ENCODE measurements at places on chromosomes 16 and 17.
A peak's percentile ranks its signal among the peaks of the same experiment; 100 is the strongest.

DNA sequence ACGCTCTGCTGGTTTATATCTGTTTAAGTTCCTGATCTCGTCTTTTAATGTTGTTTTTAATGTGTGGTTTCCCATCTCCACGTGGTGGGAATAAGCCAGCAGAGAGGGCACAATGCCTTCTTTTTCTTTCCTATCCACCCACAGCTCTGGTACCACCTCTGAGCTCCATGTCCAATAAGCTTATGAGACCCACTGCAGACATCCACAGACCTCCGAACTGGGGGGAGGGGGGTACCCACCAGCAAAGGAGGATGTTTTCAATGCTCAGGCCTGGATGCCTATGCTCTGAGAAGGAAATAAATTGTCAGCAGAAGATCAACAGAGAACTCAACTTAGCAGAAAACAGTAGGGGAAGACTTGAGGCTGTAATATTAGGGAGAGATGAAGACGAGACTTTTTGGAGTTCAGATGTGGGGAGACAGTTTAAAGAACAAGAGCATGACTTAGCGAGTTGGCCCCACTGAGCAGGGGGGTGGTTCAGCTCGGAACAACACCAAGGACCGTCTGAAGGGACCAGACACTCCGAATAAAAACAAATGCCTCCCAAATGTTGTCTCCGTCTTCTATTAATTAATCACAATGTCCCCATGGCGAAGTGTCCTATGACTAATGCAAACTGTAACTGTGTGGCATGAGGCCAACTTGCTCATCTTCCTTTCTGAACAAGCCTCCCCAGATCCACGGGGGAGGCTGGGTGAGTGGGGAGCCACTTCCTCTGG, 62.7 kb downstream of the GAS7 start:
- DNase-seq: no peak

- no peak for DNase-seq
These were observed 11.6 kb downstream of the CBFA2T3 start for GRCh38 chr16:88965411-88965810.

- no peak for DNase-seq
These were observed 27.8 kb downstream of the COG4 start for GRCh38 chr16:70495425-70496182.

DNA sequence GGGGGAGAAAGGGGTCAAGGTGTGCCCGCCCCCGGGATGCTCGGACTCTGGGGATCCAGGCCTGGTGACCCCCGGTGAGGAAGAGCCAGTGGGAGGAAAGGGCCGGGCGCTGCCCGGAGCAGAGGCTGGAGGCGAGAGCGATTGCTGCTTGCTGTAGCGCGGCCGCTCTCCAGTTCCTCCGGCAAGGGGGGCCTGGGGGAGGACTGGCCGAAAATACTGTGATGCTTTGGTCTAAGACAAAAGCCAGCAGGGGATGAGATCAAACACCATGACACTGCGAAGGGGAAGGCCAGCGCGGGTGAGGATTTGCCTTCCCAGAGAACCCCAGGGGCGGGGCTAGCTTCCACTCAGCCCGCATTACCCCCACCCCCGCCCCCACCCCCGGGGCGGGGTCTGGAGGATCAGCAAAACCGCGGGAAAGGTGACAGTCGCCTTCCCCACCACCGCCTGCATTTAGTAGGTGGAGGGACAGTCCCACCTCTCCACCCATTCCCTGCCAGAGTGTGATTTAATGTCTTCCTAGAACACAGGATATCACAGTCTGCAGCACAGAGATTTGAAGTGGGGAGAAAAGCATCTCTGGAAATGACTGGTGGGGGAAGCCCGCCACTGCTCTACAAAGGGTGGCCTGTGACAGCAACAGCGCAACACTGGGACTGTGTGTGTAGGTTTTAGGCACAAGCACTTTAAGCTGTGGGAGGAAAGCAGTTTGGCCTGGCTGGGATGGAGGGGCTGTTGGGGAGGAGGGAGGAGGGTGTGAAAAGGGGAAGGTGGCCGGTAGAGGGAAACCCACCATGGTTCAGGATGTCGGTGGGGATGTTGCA, 25.7 kb downstream of the MRC2 start:
- DNase-seq: peak; percentile 59

DNA sequence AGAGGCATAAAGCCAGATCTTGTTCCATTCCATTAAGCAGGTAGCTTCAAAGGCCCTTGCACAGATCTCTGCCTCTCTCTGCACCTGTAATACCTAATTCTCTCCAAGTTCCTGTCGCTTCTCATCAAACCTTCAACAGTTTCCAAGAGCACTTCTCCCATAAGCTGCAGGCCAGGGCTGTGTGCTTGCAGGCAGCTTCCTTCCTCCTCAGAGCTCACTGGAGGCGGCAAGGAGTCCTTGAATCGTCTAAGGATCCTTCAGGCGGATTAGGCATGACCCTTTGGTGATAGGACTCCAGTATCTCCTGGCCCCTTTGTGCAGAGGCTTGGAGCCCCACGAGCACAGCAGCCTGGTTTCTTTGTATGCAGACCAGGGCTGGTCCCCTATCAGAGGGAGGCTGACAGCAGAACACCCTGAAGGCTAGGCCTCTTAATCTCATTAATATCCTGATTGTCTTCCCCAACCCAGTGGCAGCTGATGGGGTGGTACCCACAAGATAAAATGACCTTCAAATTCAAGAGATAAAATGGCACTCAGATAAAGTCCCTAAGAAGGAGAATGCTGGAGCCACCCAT, 19.8 kb downstream of the HNF1B start:
- DNase-seq: no peak

DNA sequence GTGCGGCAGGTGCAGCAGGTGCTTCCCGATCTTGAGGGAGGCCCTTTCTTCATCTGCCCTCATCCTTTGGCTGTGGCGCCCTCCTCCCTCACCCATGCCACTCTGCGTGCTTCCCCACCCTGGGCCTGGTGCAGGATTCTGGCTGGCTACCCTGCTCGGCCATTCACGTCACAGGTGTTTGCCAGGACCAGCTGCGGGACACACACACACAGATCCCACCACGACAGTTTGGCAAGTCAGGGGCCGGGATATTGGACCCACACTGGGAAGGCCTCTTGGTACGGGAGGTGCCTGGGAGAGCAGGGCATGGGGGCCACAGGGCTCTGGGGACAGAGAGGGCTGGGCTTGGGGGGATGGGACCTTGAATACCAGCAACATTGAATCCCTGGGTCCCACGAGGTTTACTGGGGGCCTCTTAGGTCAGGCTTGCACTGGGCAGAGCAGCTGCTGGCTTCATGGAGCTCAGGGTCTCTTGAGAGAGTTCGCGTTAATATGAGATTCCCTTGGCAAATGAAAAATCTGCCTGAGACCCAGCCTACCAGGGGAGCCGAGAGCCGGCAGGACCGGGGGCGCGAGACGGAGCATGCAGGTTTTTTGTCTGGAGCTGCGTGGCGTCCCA, 15.1 kb downstream of the ADCY7 start:
- DNase-seq: no peak

- DNase-seq: no peak
These were observed 98.0 kb downstream of the TBC1D16 start for GRCh38 chr17:79937391-79938335.

GRCh38 chr16:67800338-67800926, 5.9 kb downstream of the RANBP10 start:
- DNase-seq: no peak

GRCh38 chr16:82405736-82406135, 221.0 kb upstream of the CDH13 start:
- DNase-seq: no peak

DNA sequence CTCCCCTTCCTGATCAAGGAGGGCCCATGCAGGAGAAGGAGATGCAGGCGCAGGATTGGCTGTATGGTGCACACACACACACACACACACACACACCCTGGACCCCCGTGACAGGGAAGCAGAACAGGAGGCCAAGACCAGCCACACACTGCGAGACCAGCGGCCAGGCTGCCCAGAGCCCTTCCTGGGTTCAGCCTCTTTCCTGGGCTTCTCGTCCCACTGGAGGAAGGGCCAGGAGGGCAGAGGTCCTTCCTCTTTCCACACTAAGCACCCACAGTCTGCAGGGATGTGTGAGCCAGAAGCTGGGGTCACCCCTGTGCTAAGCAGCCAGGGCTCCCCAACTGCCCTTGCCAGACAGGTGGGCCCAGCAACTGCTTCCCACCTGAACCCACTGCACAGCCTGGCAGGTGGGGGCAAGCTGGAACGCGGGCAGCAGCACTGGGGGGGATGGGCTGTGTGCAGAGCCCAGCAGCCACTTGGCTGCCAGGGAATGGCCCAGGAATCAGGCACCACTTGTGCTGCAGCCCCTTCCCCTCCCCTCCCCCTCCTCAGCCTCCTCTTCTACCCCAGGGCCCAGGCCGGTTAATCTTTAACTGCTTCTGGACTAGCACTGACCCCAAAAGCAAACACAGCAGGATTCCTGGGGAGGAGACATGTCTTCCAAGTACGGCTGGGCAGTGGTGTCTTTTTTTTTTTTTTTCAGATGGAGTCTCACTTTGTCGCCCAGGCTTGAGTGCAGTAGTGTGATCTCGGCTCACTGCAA, 44.6 kb upstream of the SLC38A10 start:
- no peak for DNase-seq

DNA sequence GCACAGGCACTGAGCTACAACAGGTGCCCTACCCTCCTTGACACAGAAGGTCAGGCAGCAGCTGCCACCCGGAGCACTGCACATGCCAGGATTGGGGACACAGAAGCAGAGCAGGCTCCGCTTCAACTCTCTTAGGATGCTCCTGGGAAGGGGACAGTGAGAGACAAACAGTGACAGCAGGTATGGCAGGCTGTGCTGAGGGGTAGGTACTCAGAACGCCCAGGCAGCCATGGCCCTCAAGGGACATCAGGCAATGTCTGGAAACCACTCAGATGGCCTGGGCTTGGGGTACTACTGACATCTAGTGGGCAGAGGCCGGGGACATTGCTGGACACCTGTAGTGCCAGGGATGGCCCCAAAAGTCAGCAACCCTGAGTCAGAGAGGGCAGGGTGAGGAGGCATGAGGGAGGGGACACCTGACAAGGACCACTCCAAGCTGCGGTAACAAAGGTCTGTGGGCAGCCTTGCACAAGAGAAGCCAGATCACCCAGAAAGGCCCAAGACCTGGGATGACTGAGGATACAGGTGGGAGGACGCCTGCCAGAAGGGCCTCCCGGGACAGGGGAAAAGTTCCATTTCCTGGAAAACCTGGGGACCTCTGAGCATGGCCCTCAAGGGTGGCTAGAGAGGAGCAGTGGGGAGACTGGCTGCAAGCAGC, 21.2 kb downstream of the PEMT start:
- peak; percentile 15 for DNase-seq

DNA sequence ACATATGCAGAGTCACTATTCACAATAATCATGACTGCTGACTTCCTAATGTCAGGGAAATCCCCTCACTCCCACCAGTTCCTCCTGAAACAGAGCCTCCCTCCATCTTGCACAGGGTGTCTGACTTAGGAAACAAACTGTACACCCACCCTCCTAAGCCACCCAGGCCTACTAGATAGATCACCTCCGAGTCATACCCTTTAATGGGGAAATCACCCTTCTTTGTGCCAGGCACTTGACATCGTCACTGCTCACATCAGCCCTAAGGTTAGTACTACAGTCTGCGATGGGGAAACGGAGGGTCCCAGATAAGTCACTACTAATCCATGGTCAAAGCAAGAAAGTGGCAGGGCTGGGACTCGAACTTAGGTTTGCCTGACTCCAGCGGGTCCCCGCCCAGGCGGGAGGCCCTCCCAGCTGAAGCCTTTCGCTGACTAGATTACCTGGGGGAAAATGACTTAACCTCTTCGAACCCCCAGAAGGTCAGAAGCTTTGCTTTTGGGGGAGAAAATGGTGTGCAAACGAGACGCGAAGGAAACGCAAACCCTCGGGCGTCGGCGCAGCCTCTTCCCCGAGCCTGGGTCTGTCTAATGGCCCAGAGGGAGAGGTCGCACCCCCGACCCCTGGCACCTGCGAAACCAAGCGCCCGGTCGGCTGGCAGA, 3.4 kb upstream of the MLLT6 start:
- DNase-seq: peak; percentile 7

- no peak for DNase-seq
These were observed 221.8 kb upstream of the CDH5 start for GRCh38 chr16:66144641-66145040.

DNA sequence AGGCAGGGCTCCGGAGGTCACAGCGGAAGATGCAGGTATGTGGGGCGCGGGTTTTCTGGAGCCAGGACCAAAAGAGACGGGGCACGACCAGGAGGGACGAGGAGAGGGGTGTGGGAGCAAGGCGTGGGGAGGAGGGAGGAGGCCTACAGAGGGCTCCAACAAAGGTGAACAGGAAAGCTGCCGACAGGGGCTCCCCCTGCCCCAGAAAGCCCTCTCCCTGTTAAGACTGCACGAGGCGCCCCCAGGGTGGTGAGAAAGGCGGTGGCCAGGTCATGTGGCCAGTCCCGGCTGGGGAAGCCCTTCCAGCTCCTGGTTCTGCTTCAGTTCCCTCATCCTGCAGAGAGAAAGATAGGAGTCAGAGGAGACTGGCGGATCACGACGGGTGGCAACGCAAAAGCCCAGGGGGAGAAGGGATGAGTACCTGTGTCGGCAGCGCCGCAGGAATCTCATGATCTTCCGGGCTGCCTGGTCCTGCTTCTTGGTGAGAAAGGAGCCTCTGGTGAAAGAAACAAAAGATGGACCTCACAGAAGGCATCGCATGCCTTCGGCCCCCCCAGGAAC, 949 bp upstream of the SPAG7 start:
- DNase-seq: peak; percentile 22

DNA sequence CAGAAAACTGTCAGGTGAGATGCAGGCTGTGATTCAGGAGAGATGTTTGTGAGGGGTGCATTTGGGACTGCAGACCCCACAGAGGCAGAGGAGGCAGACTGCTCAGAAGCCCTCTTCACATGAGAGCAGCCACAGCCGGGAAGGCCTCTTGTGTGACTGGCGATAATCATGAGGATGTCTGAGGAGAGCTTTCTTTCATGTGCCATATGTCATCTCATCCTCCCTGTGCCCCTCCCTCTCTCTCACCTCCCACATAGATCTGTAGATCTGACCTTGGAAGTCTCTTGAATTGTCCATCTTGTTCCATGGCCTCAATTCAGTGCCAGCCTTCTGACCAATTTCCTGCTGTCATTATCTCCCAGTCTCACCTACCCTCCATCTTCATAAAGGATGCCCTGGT, 50.5 kb downstream of the EPN2 start:
- DNase-seq: no peak

DNA sequence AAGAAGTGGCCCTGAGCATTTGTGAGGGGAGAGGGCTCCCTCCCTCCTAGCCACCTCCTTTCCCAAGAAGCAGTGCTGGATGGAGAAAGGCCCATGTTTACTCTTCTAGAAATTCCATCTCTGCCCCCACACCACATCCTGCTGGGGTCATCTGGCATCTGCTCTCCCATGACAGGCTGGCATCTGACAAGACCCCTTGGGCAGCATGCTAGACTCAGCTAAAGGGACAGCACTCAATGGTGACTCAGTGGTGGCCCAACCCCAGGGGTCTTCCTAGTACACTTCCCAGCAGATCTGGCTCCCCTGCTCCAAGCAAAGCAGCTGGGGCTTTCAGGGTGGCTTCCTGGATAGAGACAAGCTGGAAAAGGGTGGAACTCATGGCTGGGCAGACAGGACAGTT, 14.4 kb downstream of the SLC38A7 start:
- DNase-seq: no peak
